ENCODE measurements at places on chromosomes 4 and X. TPM values are rescaled to one million over a fixed set of nuclear protein-coding genes. Genes with fewer than 3 reads are reported as not detected.

ZCCHC12 gene
- 0.73 TPM for total RNA-seq

UGT2B11 gene
- not detected for total RNA-seq

LIMCH1 gene
- total RNA-seq, result 9.8 TPM

POLN gene
- 2.8 TPM for total RNA-seq

RASL11B gene
- 3.1 TPM for total RNA-seq

SPIN3 gene
- total RNA-seq, result 7.3 TPM

SPANXA1 gene
- not detected for total RNA-seq

SAGE1 gene
- not detected for total RNA-seq

TACR3 gene
- total RNA-seq, result not detected

AKAP14 gene
- total RNA-seq, result not detected

PCDH11X gene
- total RNA-seq, result 0.27 TPM

SMIM10L2A gene
- total RNA-seq, result 1.3 TPM

CFAP97 gene
- 39.7 TPM for total RNA-seq

GPRASP1 gene
- total RNA-seq, result 33.8 TPM

MAGEB17 gene
- total RNA-seq, result 1.9 TPM

RHOH gene
- 0.42 TPM for total RNA-seq

MED28 gene
- total RNA-seq, result 17.9 TPM

FGF13 gene
- 4.7 TPM for total RNA-seq

CFI gene
- 6.8 TPM for total RNA-seq

CLCN4 gene
- total RNA-seq, result 1.8 TPM

PRRG1 gene
- total RNA-seq, result 13.9 TPM

TMEM271 gene
- 0.35 TPM for total RNA-seq

GSX2 gene
- not detected for total RNA-seq

CSAG2 gene
- total RNA-seq, result not detected

PROM1 gene
- 0.94 TPM for total RNA-seq

GAGE12H gene
- not detected for total RNA-seq

INTU gene
- 21.4 TPM for total RNA-seq

TLR1 gene
- total RNA-seq, result 4.7 TPM

CDS1 gene
- 1.8 TPM for total RNA-seq

TMEM255A gene
- total RNA-seq, result 0.16 TPM

ACOX3 gene
- total RNA-seq, result 44.7 TPM

GRID2 gene
- total RNA-seq, result not detected

TMEM31 gene
- total RNA-seq, result not detected

HS6ST2 gene
- total RNA-seq, result 0.31 TPM

TMSB15A gene
- not detected for total RNA-seq

USP26 gene
- total RNA-seq, result not detected

UGT2A1 gene
- total RNA-seq, result not detected

PPP4R3C gene
- not detected for total RNA-seq

SYN1 gene
- total RNA-seq, result not detected

EXOC1L gene
- not detected for total RNA-seq

OTUD6A gene
- total RNA-seq, result not detected

DCAF8L2 gene
- not detected for total RNA-seq

PLCXD1 gene
- total RNA-seq, result 8.8 TPM

SERTM2 gene
- total RNA-seq, result 5.7 TPM

ZNF827 gene
- total RNA-seq, result 9.3 TPM

CFAP99 gene
- total RNA-seq, result not detected

TMEM150C gene
- 4.4 TPM for total RNA-seq

ZNF157 gene
- not detected for total RNA-seq

RAP2C gene
- total RNA-seq, result 19.9 TPM

HSPA4L gene
- total RNA-seq, result 8.2 TPM

BEX1 gene
- 3.4 TPM for total RNA-seq

Measured in gastroesophageal sphincter (tissue), 4 donors.